ENCODE measurements at places on chromosomes 6 and 20. TPM values are rescaled to one million over a fixed set of nuclear protein-coding genes. Genes with fewer than 3 reads are reported as not detected.

Gene WFDC5
- 0.33 TPM for polyA plus RNA-seq

Gene RFX6
- polyA plus RNA-seq: 0.10 TPM

Gene SSTR4
- 0.89 TPM for polyA plus RNA-seq

DNA sequence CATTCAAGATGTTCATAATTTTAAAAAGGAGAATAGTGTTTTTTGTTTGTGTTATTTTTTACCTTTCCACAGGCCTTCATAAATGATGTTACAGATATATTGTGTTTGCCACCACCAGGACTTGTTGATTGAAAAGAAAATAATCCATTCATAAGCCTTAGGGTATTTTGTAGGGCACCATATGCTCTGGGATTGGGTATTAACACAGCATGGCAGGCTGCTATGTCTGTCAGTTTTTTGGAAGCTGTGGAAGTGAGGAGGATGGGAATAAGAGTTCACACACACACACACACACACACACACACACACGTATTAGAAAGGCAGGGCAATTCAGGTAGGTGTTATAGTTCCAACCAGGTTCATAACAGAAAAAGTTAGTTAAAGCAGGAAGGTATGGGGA is 237.9 kb downstream of the HDGFL1 start:
- no peak overlapping the region for H3K4me3 ChIP-seq
- no peaks in the 10 kb centered on the region for H3K27me3 ChIP-seq
- H3K36me3 ChIP-seq: no peaks in the 10 kb centered on the region
- H3K27ac ChIP-seq: no peak overlapping the region
- no peaks in the 10 kb centered on the region for H3K4me1 ChIP-seq

- H3K27ac ChIP-seq: no peak overlapping the region
- no peak for DNase-seq
- no peaks in the 10 kb centered on the region for H3K27me3 ChIP-seq
- H3K4me1 ChIP-seq: no peaks in the 10 kb centered on the region
- H3K36me3 ChIP-seq: no peaks in the 10 kb centered on the region
- H3K4me3 ChIP-seq: no peak overlapping the region
These were observed 184.0 kb upstream of the FLRT3 start for GRCh38 chr20:14521436-14521835.

DNA sequence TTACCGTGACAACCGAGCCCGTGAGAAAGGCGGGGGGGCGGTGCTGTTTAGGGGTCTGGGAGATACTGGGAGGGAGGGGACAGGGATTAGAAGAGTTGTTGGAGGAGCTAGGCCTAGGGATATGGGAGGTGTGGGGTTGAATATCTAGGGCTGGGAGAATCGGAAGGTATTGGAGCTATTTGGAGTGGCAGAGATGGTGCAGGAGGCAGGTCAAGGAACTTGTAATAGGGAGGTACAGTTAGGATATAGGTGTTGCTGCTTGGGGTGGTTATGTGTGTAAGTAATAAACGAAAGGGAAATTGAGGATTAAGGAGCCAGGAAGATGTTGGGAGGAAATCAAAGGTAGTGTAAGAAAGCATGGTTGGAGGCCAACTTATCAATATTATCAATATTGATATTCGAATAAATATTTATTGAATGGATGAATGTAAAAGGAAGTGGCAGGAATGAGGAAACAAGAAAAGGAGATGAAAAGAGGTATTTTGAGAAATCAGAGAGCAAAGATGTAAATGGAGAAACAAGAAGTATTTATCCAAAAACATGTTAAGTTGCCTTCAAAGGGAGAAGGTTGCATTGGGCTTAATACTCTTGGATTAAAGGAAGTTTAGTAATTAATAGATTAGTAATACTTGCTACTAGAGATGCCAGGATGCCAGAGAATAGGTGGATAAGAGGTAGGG is 602 bp downstream of the PPP1R11 start:
- no peak for DNase-seq
- peak overlapping the region; percentile 95 for H3K27ac ChIP-seq
- H3K36me3 ChIP-seq: peaks cover 10% of the 10 kb centered on the region
- H3K4me3 ChIP-seq: peak overlapping the region; percentile 89
- H3K4me1 ChIP-seq: peaks cover 8% of the 10 kb centered on the region
- H3K27me3 ChIP-seq: peaks cover 21% of the 10 kb centered on the region

DNA sequence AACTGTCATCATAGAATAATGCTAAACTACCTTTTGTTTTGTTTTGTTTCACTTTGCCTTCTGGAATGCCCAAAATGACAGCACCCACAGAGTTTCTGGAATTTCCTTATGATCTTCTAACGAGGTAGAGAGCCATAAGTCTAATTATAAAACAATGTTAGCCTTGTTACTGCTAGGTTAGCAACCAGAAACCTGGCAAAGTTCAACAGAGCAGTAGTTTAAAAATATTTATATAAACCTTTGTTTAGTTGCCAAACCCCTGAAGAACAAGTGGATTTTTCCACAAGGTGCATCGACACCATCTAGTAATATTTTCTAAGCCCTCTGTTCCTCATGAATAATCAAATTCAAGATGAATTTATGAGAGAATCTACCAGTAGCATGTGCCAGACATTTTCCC is 27.6 kb upstream of the IPCEF1 start:
- no peak for DNase-seq
- no peak overlapping the region for H3K27ac ChIP-seq
- H3K4me1 ChIP-seq: no peaks in the 10 kb centered on the region
- no peaks in the 10 kb centered on the region for H3K36me3 ChIP-seq
- H3K4me3 ChIP-seq: no peak overlapping the region

GRCh38 chr20:47205577-47206123 is 150.8 kb downstream of the ZMYND8 start:
- no peaks in the 10 kb centered on the region for H3K27me3 ChIP-seq
- no peaks in the 10 kb centered on the region for H3K4me1 ChIP-seq
- H3K4me3 ChIP-seq: no peak overlapping the region
- H3K36me3 ChIP-seq: peaks cover 24% of the 10 kb centered on the region
- no peak overlapping the region for H3K27ac ChIP-seq

- no peaks in the 10 kb centered on the region for H3K36me3 ChIP-seq
- H3K27me3 ChIP-seq: no peaks in the 10 kb centered on the region
- H3K4me3 ChIP-seq: no peak overlapping the region
- no peak for DNase-seq
- no peak overlapping the region for H3K27ac ChIP-seq
- H3K4me1 ChIP-seq: no peaks in the 10 kb centered on the region
These were observed 695.7 kb upstream of the GJE1 start for GRCh38 chr6:141437011-141437410.

- no peak for DNase-seq
- no peaks in the 10 kb centered on the region for H3K36me3 ChIP-seq
These were observed 35.8 kb downstream of the AKAP12 start for GRCh38 chr6:151275566-151275965.

- peak within 1 kb of the TSS; percentile 70 for H3K4me3 ChIP-seq
- peak; percentile 94 for DNase-seq
- H3K27me3 ChIP-seq: no peaks in the 10 kb centered on the region
- peak within 1 kb of the TSS; percentile 94 for H3K27ac ChIP-seq
These were observed at the start of gene DDR1 for GRCh38 chr6:30883685-30884520. Gene DDR1 (plus strand): TSS chr6:30884519. CDS start chr6:30888730, 4,211 bp downstream.

DNA sequence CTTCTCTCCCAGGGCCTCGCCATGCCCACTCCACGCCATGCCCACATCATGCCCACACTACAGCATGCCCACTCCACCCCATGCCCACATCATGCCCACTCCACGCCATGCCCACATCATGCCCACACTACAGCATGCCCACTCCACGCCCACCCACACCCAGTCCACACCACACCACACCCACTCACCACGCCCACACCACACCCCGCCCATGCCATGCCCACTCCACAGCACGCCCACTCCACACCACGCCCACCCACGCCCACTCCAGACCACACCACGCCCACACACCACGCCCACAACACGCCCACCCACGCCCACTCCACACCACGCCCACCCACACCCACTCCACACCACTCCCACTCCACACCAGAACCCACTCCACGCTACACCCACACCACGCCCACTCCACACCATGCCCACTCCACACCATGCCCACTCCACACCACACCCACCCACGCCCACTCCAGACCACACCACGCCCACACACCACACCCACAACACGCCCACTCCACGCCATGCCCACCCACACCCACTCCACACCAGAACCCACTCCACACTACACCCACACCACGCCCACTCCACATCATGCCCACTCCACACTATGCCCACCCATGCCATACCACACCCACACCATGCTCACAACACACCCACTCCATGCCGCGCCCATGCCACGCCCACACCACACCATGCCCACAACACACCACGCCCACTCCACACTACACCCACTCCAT is 88.6 kb downstream of the ERMARD start:
- no peak for DNase-seq
- H3K4me3 ChIP-seq: no peak overlapping the region
- no peaks in the 10 kb centered on the region for H3K36me3 ChIP-seq
- H3K4me1 ChIP-seq: peaks cover 9% of the 10 kb centered on the region
- no peaks in the 10 kb centered on the region for H3K27me3 ChIP-seq

GRCh38 chr6:48611332-48611731 is 500.3 kb upstream of the PTCHD4 start:
- no peak for DNase-seq
- no peak overlapping the region for H3K4me3 ChIP-seq
- no peaks in the 10 kb centered on the region for H3K36me3 ChIP-seq
- no peaks in the 10 kb centered on the region for H3K4me1 ChIP-seq
- no peak overlapping the region for H3K27ac ChIP-seq

DNA sequence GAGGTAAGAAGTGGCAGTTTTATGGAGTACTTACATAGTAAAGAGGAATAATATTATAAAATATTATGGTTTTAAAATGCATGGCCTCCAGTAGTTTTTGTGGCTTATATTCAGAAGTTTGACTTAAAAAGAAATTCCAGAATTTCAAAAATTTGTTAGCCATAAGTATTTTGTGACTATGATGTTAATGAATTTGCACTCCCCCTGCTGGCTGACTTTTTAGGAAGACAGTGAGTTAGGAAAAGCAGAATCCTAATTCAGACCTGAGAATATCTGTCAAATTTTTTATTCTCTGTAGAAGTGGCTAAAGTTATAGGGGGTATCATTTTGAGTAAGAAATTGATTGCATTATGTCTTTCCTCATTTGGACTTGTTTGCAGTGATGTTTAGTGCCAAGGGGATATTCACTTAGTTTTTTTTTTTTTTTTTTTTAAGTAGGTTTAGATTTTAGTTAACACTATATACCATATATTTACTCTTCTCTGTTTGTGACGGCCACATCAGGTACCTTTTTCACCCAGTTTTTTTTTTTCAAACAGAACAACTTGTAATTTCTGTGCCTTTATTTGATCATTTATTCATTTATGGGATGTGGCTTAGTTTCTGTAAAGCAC is 40.8 kb downstream of the ZFAND3 start:
- no peak overlapping the region for H3K4me3 ChIP-seq
- no peak overlapping the region for H3K27ac ChIP-seq
- no peaks in the 10 kb centered on the region for H3K27me3 ChIP-seq
- no peaks in the 10 kb centered on the region for H3K36me3 ChIP-seq
- H3K4me1 ChIP-seq: no peaks in the 10 kb centered on the region

- H3K4me3 ChIP-seq: no peak overlapping the region
- no peaks in the 10 kb centered on the region for H3K27me3 ChIP-seq
- no peak for DNase-seq
- no peaks in the 10 kb centered on the region for H3K36me3 ChIP-seq
- no peak overlapping the region for H3K27ac ChIP-seq
- H3K4me1 ChIP-seq: no peaks in the 10 kb centered on the region
These were observed 219.1 kb downstream of the PHACTR1 start for GRCh38 chr6:12935637-12936036.

GRCh38 chr6:156508923-156509322 is 268.3 kb upstream of the ARID1B start:
- H3K4me3 ChIP-seq: no peak overlapping the region
- H3K27me3 ChIP-seq: no peaks in the 10 kb centered on the region
- no peaks in the 10 kb centered on the region for H3K4me1 ChIP-seq
- no peak for DNase-seq
- H3K36me3 ChIP-seq: no peaks in the 10 kb centered on the region

GRCh38 chr6:156396068-156396771 is 381.0 kb upstream of the ARID1B start:
- no peak for DNase-seq
- H3K27me3 ChIP-seq: peaks cover 9% of the 10 kb centered on the region
- H3K4me3 ChIP-seq: no peak overlapping the region
- no peaks in the 10 kb centered on the region for H3K36me3 ChIP-seq
- H3K27ac ChIP-seq: no peak overlapping the region

GRCh38 chr6:144347448-144347759 is 62.3 kb downstream of the UTRN start:
- no peak overlapping the region for H3K4me3 ChIP-seq
- H3K36me3 ChIP-seq: no peaks in the 10 kb centered on the region
- no peaks in the 10 kb centered on the region for H3K4me1 ChIP-seq
- no peaks in the 10 kb centered on the region for H3K27me3 ChIP-seq

DNA sequence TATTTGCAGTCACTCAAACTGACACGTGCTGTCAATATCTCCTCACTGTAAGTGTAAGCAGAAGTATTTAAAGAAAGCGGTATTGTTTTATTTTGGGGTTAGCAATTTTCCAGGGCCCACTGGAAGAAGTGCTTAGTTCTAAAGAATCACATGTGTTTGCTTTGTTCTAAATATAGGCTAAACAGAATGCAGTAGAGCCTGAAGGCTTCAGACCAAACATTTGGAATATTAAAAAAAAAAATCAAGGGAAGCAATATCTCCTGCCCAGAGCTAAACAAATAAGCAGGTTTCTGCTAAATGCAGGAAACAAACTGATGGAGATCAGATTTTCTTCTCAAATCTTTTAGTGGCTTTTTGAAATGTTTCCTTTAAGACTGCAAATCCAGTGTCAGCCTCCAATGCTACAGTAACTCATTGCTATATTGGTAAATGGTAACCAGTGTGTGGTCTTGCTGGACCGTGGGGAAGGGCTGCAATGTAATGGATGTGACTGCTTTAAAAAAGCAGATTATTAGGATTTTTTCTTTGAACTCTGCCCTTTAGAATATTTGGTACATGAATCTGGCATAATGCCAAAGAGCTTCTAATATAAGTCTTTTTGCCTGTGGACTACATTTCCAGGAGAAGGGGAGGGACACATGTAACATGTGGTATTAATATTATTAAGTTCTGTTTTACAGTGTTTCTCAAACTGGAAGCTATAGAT is 317.1 kb upstream of the FERMT1 start:
- H3K4me1 ChIP-seq: no peaks in the 10 kb centered on the region
- H3K27ac ChIP-seq: no peak overlapping the region
- no peak overlapping the region for H3K4me3 ChIP-seq
- no peaks in the 10 kb centered on the region for H3K27me3 ChIP-seq

DNA sequence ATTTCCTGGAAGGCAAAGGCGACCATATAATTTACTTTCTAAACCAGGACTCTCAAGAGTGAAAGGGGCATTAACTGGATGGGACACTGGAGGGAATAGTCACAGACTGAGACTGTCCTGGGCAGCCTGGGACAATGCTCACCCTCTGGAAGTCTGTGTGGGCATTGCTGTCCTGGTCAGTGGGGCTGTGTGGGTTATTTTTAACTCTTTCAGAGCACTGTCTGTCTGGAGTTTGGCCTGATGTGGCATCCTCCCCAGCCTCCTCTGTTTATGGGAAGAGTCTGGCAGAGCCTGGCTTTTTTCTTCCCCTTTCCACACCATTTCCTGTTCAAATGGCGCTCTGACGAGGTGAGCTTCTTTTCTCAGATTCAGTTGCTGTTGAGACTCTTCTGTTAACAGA is 11.7 kb downstream of the DAAM2 start:
- peaks cover 22% of the 10 kb centered on the region for H3K4me1 ChIP-seq
- H3K36me3 ChIP-seq: no peaks in the 10 kb centered on the region
- no peak overlapping the region for H3K4me3 ChIP-seq
- no peak overlapping the region for H3K27ac ChIP-seq
- DNase-seq: no peak

Data from spinal cord (tissue), 10 donors.